ENCODE measurements at places on chromosomes 3 and 15.

- DNase-seq, result no peak
Measured at GRCh38 chr3:187852842-187853730, 107.8 kb upstream of the BCL6 start.

DNA sequence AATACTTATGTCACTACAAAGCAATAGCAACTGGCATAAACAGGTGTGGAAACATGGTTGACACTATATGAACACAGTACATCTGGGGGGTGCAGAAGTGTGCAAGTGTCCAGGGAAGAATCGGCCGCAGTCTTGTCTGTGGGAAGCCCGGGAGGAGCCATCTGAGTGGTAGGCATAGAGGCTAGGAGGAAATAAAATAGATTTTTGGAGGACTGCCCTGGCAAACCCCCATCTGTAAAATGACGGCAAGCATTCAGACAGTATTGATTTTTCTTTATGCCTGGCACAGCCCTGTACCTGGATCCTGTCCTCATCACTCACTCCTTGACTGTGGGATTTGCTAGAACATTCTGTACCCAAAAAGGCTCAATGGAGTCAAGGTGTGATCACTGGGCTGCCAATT lies 31.3 kb downstream of the THSD4 start:
- DNase-seq, result no peak

DNA sequence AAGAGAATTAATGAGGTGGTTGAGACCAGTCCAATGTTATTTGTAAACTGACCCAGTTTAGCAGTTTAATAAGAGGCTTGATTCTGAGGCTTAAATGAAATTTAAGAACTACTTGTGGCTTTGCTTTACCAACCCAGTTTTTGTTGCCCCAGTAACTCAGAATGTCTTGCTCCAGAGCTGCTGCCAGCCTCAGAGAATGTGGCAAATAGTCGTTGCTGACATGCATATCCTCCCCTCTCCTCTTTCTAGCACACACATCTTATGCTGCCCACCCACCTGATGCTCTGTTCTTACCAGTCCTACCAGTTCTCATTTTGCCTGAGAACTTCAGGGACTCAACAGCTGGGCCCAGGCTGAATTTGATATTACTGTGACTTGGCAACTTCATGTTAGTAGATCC lies 92.4 kb upstream of the TSC22D2 start:
- DNase-seq, result no peak

- DNase-seq, result no peak
Measured at GRCh38 chr3:40999682-41000081, 199.6 kb upstream of the CTNNB1 start.

- no peak for DNase-seq
Measured at GRCh38 chr3:193776626-193777358, 183.8 kb downstream of the OPA1 start.

DNA sequence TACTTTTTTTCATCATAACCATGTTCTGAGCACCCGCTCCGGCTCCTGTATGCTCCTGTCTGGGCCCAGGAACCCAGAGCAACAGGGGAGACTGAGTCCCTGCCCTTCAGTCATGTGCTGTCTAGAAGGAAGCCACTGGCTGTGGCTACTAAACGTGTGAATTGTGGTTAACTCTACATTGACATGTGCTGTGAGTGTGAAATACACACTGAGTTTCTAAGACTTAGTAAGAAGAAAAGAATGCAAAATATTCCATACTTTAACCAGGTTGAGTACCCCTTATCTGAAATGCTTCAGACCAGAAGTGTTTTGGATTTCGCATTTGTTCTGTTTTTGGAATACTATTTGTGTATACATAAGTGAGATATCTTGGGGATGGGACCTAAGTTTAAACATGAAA lies 42.8 kb upstream of the CGNL1 start:
- no peak for DNase-seq

- peak; percentile 77 for DNase-seq
Measured at GRCh38 chr3:125055913-125056745, at the start of gene HEG1. Gene HEG1, minus strand, starts transcription at chr3:125055997. Its CDS starts 107 bp downstream, at chr3:125055890.

DNA sequence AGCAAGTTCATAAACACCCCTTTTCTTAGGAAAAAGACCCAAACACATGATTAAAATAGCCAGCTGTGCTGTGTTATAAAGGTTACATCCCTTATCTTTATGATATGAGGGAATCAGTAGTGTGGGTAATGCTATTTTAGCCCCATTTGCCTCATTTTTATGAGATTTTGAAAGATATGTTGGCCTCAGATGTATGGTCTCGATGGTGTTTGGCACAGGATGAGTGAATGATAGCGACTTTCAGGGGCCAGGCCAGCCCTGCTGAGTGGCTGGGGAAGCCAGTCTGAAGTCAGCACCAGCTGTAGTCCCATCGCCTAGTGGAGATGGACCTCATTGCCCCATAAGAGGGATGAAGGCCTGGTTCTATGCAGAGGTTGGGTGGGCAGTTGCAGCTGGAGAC lies 105.0 kb upstream of the HACD2 start:
- DNase-seq, result no peak

- no peak for DNase-seq
Measured at GRCh38 chr3:127688416-127689265, 15.9 kb downstream of the ABTB1 start.

- no peak for DNase-seq
Measured at GRCh38 chr15:95994418-95994817, 336.1 kb upstream of the NR2F2 start.

DNA sequence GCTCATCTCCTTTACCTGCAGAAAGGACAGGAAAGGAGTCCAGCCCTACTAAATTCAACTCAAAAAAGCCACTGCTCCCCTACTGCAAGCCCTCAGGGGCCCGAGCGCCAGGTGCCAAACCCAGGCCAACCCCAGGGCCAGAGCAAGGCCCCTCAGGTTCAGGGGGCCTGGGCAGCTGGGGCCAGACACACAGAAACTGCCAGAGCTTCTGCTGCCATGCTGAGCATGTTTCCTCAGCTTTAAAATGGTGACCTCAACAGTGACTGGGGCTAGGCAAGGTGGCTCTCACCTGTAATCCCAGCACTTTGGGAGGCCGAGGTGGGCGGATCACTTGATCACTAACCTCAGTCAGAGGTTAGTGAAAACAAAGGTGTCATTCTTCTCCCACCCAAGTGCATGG lies 38.8 kb downstream of the KLHL25 start:
- DNase-seq, result no peak

- DNase-seq, result peak; percentile 12
Measured at GRCh38 chr3:96813820-96814650, at the start of gene EPHA6. Gene EPHA6, plus strand, starts transcription at chr3:96814594.

- DNase-seq, result no peak
Measured at GRCh38 chr3:195172039-195172684, 98.8 kb downstream of the XXYLT1 start.

GRCh38 chr3:58625196-58625824 lies 41.3 kb downstream of the FAM3D start:
- DNase-seq, result no peak

GRCh38 chr15:54515664-54516582 lies 537.7 kb downstream of the UNC13C start:
- no peak for DNase-seq

GRCh38 chr3:141392416-141392815 lies 24.1 kb downstream of the ZBTB38 start:
- no peak for DNase-seq

GRCh38 chr15:82044373-82045178 lies 1.2 kb downstream of the MEX3B start:
- peak; percentile 30 for DNase-seq

DNA sequence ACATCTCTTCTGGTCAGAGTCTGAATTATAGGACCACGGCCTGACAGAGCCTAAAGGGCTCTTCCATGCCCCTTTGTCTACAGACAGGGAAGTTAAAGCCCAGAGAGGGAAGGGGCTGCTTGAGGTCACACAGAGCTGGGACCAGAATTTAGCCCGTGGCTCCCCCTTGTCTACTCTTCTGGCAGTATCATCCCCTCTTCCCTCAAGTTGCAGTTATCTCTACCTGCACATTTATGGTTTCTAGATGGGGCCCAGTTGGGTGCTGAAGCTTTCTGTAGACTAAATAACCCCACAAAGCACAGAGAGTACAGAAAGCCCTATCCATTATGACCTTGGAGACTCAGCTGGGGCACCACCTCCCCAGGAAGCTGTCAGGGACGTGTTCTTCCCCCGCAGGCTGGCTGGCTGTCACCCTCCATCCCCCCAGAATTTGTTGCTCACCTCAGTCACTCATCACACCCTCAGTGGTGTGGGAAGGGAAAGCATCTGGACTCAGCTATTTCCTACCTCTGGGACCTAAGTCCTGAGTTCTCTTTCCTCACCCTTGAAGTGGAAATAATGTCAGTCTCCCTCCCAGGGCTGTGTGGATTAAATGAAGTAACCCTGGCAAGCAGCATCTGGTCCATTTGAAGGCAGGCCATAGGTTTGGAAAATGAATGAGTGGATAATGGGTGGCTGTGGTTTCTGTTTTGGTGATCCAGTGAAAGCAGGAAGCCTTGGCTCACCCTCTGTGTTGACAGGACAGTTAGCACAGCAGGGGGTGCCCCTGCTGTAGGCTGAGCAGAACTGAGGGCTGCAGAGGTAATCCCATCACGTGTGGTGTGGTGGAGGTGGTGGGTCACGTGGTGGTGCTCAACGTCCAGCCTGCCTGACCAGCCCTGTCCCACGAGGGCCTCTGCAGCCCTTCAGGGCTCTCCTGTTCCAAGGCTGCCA lies 16.3 kb downstream of the ACOX2 start:
- no peak for DNase-seq

DNA sequence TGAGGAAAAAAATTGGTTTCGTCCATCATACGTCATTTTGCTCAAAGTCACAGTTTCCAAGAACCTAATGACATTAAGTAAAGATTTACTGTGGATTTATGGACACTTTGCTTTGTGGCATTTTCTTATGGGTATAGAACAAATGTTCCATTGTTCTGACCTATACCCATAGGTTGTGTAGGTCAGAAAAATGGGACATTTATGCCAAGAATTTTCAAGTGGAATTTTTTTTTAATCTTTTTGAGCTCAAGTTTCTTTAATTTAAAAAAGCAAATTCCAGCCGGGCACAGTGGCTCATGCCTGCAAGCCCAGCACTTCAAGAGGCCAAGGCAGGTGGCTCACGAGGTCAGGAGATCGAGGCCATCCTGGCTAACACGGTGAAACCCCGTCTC lies 187.5 kb upstream of the TPM1 start:
- DNase-seq, result no peak

- DNase-seq, result no peak
Measured at GRCh38 chr15:61830536-61831330, 229.5 kb downstream of the VPS13C start.

DNA sequence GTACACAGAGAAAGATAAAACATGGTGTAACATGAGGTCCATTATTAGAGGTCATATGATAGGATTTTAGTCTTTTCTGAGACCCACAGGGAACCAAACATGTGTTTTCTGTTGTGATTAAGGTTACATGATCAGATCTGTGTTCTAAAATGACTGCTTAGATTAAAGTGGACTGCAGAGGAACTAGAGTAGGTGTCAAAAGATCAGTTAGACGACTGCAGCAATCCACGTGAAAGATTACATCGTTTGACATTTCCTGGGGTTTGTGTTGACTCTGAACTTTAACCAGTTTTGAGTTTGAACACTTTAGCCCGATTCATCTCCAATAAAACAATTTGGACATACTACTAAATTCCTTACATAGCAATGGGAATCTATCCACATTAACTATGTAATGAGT lies 5.1 kb downstream of the MIX23 start:
- peak; percentile 25 for DNase-seq

- DNase-seq, result no peak
Measured at GRCh38 chr3:57917601-57918000, 90.6 kb upstream of the FLNB start.

DNA sequence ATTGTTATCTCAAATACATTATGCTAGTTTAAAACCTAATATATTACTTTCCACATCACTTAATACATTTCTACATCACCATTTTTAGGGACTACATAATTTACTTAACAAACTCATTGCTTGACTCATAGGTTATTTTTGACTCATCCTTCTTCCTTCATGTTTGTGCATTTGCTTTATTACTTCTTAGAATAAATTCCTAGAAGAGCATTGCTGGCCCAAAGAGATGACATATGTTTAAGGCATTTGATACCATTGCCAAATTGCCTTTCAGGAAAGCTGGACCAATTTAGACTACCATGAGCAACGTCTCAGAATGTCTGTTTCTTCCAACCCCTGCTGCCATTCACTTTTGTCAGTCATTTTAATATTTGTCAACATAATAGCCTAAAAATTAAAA lies 905.8 kb downstream of the IGSF11 start:
- no peak for DNase-seq

DNA sequence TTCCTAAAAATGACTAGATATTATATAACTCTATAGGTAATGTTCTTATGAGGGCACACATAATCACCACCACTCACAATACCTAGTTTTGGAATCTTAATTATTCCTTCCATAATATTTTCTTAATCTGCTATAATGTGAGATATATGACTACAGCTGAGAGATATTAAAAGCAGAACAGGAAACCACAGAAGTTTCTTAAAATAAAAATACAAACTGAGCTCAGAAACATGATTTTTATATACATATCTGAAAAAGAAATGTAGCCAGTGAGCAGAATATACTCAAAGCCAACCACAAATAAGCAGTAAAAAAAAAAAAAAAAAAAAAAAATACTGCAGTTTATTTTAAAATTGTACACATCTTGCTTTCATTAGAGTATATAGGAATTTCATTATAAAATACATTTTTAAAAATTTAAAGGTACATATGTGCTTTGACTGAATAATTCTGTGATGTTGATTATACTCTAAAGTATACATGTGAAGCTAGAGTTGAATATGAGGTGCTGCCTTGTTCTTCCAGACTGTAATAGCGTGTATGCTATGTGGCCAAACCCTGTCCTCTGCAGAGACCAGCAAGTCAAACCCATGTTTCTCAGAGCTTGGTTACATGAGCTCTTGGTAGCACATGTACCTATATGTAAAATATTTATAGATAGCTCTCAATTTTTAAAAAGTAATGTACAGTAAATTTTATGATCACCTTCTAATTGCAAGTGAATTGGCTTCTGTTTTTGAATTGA lies 175.0 kb downstream of the UBE2E2 start:
- DNase-seq, result no peak

DNA sequence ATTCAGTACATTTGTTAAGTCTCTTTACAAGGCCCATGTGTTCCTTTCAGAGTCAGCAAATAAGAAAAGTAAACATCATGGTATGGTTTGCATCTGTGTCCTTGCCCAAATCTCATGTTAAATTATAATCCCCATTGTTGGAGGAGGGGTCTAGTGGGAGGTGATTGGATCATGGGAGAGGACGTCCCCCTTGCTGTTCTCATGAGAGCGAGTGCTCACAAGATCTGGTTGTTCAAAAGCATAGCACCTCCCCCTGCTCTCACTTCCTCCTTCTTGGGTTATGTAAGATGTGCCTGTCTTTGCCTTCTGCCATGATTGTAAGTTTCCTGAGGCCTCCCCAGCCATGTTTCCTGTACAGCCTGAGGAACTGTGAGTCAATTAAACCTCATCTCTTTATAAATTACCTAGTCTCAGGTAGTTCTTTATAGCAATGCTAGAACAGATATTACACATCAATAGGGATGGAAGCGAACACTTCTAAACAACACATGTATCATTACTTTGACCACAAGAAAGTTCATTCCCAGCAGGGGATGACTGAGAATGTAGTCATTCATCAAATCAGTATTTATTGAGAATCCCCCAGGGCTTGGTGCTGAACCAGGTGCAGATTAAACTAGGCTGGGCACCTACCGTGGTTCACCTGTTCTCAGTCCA lies 4.1 kb downstream of the EFCAB12 start:
- DNase-seq, result no peak

Measured in activated CD4-positive, alpha-beta T cell treated with anti-CD3 and anti-CD28 coated beads, Interleukin-10, Interleukin-2, amounts not matched to agents 100 ng/mL and 50 ng/mL, durations not matched to agents 16 hours and 8 hours (primary cell).